ENCODE measurements at places on chromosomes 1 and 21. TPM values are rescaled to one million over a fixed set of nuclear protein-coding genes. Genes with fewer than 3 reads are reported as not detected.

The GPR153 gene
- 10.9 TPM for total RNA-seq

The COL24A1 gene
- total RNA-seq, result 0.27 TPM

The SV2A gene
- 25.0 TPM for total RNA-seq

The RBM11 gene
- total RNA-seq, result not detected

The KCNC4 gene
- 6.8 TPM for total RNA-seq

The S100A12 gene
- total RNA-seq, result not detected

The SYT11 gene
- 19.5 TPM for total RNA-seq

The TCHHL1 gene
- not detected for total RNA-seq

The MMEL1 gene
- not detected for total RNA-seq

The HAO2 gene
- total RNA-seq, result not detected

The FCRL1 gene
- total RNA-seq, result not detected

The CD247 gene
- 0.16 TPM for total RNA-seq

The RCSD1 gene
- 0.57 TPM for total RNA-seq

The IL12RB2 gene
- not detected for total RNA-seq
